Muscle of leg (tissue), 16 donors: ENCODE measurements at places on chromosomes 3 and 15. TPM values are rescaled to one million over a fixed set of nuclear protein-coding genes. Genes with fewer than 3 reads are reported as not detected.

DNA sequence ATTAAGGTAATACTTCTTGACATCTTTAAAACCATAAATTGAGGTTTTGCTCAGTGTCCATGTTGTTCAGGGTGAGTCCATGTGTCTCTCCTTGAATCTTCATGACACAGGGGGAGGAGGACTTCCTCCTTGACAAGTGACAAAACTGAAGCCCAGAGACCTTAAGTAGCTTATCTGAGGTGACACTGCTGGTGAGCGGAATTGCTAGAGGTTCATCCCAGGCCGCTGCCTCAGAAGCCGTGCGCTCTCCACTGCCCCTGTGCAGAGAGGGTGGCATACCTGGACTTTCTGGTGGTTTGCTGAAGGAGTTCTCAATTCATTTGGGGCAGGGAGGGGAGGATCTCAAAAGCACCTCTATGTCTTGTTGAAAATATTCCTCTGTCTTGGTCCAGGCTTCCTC is 23.2 kb upstream of the CCDC174 start:
- H3K27ac ChIP-seq, result no peak overlapping the region
- H3K4me1 ChIP-seq, result peaks cover 2% of the 10 kb centered on the region
- H3K36me3 ChIP-seq, result no peaks in the 10 kb centered on the region
- H3K4me3 ChIP-seq, result no peak overlapping the region
- DNase-seq, result no peak
- H3K27me3 ChIP-seq, result peaks cover 7% of the 10 kb centered on the region

GRCh38 chr15:29226436-29227208 is 43.0 kb downstream of the NSMCE3 start:
- no peak overlapping the region for H3K4me3 ChIP-seq
- no peaks in the 10 kb centered on the region for H3K36me3 ChIP-seq
- H3K27ac ChIP-seq, result no peak overlapping the region
- no peaks in the 10 kb centered on the region for H3K27me3 ChIP-seq
- no peak for DNase-seq

Gene CPNE9
- total RNA-seq, result 0.09 TPM

DNA sequence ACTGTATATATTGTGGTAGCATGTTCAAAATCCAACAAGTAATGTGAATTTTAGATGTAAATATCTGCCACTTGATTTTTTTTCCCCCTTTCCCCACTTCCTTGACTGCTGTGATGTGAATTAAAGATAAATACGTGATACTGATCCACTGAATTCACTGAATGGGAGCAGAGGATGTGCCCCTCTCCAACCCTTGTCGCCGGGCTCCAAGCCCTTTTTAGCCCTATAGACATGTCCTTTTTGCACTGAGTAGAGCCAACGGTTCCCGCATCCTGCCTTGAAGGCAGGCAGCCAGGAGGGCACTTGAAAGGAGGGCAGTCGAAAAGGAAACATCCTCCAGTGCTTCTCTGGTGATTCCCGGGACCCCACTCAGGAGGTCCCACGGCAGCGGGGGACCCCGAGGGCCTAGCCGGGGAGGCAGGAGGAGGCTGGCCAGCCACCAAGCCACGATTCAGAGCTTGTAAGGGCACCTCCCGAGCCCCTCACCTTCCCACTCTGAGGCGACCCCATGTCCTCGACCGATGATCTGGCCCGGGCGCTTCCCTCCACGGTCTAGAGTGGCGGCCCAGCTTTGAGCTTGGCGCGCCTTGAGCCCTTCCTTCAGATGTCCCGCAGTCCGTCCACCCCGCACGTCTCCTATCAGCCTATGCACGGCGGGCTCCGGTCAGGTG is 901 bp upstream of the MANF start:
- peak overlapping the region; percentile 98 for H3K27ac ChIP-seq
- peaks cover 29% of the 10 kb centered on the region for H3K36me3 ChIP-seq
- no peak for DNase-seq
- peak overlapping the region; percentile 98 for H3K4me3 ChIP-seq
- peaks cover 34% of the 10 kb centered on the region for H3K4me1 ChIP-seq

GRCh38 chr15:39589193-39589814 is 8.4 kb downstream of the THBS1 start:
- no peak for DNase-seq
- H3K27me3 ChIP-seq, result no peaks in the 10 kb centered on the region
- no peak overlapping the region for H3K4me3 ChIP-seq
- no peak overlapping the region for H3K27ac ChIP-seq

DNA sequence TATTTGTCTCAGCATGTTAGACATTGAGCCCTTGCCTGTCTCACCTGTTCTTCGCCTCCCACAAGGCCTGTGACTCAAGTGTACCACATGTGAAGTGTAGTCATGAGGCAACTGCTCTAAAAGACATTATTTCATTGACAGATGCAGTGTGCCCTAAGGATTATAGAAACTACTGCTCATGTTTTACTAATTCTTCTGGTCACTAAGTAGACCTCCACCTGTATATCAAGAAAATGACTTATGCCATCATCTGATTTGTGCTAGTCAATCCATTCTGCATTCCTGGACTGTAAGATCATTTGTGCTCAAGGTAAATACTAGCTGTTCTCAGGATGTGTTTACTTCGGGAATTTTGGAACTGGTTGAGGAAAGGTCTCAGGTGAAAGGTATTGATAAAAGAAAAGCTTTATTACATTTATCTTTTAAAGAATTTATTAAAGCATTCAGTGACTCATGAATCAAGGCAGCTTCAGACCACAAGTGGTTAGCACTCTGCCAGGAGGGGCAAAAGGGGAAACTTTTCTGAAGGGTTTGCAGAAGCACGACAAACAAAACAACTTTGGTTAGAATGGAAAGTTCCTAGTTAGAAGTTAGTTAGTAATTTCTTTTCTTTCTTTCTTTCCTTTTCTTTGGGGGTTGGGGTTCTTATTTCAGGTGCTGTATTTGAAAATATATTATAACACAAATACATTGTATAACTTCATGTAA is 465.3 kb upstream of the CBLB start:
- H3K27ac ChIP-seq, result no peak overlapping the region
- H3K27me3 ChIP-seq, result no peaks in the 10 kb centered on the region
- no peaks in the 10 kb centered on the region for H3K4me1 ChIP-seq
- DNase-seq, result no peak
- no peak overlapping the region for H3K4me3 ChIP-seq

DNA sequence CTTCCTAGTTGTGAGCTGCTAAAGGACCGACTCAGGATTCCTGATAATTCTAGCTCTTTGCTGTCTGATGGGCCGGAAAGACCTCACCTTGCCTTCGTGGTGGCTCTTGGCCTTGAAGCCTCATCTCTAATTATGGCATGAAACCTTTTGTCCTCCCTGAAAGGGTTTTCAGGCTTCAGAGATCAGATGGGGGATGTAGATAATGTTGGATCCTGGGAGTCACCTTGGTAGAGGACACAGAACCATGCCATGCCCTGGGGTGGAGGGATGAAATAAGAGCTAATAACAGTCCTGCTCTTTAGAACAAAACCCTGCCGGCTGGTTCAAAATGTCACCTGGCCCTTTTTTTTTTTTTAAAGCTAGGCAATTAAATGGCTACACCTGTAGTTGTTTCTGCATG is 50.8 kb upstream of the SYN2 start:
- no peak for DNase-seq
- no peak overlapping the region for H3K27ac ChIP-seq
- H3K4me1 ChIP-seq, result peaks cover 4% of the 10 kb centered on the region
- no peak overlapping the region for H3K4me3 ChIP-seq

- no peaks in the 10 kb centered on the region for H3K4me1 ChIP-seq
- no peak overlapping the region for H3K27ac ChIP-seq
- no peaks in the 10 kb centered on the region for H3K27me3 ChIP-seq
Measured at GRCh38 chr3:176190755-176191154, 1006.5 kb downstream of the TBL1XR1 start.

Gene MKRN2OS
- not detected for total RNA-seq

DNA sequence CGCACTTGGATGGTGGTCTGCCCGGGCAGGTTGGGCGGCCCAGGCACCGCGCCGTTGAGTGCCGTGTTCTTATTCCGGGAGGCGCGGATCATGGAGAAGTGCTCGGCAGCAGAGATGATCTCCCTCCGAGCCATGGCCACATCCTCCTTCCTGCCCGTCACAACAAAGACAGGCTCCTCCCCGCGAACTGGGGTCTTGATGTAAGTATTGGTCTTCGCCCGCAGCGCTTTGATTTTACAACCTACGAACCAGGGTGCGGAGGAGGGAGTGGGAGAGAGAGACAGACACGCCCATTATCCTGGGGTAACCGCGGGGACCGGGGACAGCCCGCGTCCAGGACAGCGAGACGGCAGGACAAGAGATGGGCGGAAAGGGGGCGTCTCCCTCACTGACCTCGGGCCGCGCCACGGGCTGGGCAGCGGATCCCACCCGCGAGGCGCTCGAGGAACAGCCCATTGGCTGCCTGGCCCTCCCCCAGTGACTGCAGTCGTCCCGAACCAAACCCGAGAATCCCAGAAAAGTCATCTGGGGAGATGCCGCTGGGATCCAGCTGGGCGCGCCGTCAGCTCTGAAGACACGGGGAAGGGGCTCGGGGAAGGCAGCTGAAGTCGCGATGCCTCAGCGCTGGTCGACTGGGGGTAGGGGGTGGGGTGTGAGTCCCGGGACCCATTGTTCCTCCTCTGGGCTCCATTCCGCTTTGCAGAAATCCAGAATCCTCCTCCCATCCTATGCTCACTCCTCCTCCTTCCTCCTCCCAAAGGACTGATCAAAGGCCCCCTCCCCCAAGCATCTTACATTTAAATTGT is 1.2 kb downstream of the MEX3B start:
- H3K36me3 ChIP-seq, result peaks cover 13% of the 10 kb centered on the region
- H3K4me1 ChIP-seq, result peaks cover 37% of the 10 kb centered on the region
- peak; percentile 91 for DNase-seq
- peak overlapping the region; percentile 95 for H3K27ac ChIP-seq
- H3K27me3 ChIP-seq, result no peaks in the 10 kb centered on the region

GRCh38 chr3:31043184-31043819 is 148.8 kb upstream of the GADL1 start:
- no peaks in the 10 kb centered on the region for H3K36me3 ChIP-seq
- no peaks in the 10 kb centered on the region for H3K27me3 ChIP-seq
- no peak overlapping the region for H3K27ac ChIP-seq
- DNase-seq, result no peak
- H3K4me1 ChIP-seq, result peaks cover 5% of the 10 kb centered on the region

DNA sequence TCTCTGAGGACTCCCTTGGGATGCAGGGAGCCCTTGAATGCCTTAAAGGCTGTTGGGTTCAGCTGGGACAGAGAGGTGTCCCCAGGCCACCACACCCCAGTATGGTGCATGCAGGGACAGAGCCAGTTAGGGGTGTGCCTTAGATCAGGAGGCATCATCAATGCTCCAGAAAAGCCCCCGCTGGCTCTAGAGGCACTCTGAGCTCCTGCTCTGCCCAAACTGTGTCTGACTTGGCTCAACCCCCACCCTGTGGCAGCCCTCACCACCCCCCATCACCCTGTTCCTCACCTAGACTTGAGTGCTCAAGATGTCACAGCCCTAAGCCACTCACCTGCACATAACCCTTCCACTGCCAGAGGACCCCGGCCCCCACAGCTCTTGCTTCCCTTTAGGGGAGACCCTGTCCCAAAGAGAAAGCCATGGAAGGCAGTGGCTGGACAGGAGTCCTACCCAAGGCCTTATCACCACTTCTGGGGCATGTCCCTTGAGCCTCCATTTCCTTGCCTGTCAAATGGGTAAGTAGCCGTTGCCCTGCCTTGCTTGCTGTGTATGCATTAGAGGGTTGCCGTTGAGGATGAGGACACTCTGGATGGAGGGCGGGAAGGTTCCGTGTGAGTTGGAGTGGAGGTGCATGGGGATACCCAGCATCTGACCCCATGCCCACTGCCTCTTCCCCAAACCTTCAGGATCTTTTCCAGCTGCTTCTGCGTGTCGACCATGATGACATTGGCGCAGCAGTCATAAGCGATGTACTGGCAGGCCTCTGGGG is 41.4 kb downstream of the ACSBG1 start:
- H3K36me3 ChIP-seq, result no peaks in the 10 kb centered on the region
- DNase-seq, result no peak
- H3K27me3 ChIP-seq, result no peaks in the 10 kb centered on the region
- H3K4me1 ChIP-seq, result no peaks in the 10 kb centered on the region
- H3K27ac ChIP-seq, result no peak overlapping the region

- H3K36me3 ChIP-seq, result no peaks in the 10 kb centered on the region
- H3K27me3 ChIP-seq, result no peaks in the 10 kb centered on the region
- peak; percentile 80 for DNase-seq
- H3K4me1 ChIP-seq, result no peaks in the 10 kb centered on the region
- H3K27ac ChIP-seq, result no peak overlapping the region
Measured at GRCh38 chr3:73868688-73869315, 244.1 kb upstream of the PDZRN3 start.

GRCh38 chr15:27665002-27665401 is 434.1 kb downstream of the OCA2 start:
- H3K4me1 ChIP-seq, result no peaks in the 10 kb centered on the region
- DNase-seq, result no peak

DNA sequence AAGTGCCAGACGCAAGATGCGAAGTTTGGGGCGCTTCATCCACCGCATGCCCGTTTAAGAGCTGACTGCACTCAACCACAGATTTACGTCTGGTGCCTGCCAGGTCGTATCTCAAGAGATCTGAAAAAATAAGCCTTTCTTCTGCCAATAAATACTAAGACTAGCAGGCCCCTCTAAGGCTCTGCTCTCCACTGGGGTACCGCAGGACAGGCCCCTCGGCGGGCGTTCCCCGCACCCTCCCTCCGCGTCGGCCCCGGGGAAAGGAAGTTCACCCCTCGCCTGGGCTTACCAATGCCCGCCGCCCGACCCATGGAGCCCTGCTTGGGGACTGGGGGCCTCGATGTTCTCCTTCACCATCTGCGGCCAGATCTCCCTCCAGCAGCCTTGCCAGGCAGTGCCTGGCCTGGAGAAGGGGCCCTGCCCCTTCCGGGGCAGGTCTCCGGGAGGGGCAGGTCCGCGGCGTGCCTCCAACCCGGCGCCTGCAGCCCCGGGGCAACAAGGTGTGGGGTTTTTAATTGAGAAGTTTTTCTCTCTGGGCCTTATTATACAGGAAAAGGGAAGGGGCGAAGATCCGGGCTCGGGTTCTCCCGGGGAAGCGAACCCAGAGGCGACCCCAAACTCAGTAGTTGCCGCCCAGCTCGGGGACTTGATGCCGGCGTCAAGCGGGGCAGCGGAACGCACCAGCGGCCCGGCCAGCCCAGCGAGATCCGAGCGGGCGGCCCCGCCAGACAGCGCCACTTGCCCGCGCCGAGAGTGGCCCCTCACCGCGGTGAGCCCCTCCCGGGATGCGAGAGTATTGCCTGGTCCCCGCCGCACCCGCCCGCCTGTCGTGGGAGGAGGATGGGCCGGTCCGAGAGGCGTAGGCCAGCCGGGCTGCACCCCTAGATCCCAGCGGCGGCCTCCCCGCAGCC is 735 bp downstream of the GOLGA8B start:
- peaks cover 32% of the 10 kb centered on the region for H3K4me1 ChIP-seq
- H3K4me3 ChIP-seq, result peak overlapping the region; percentile 53

GRCh38 chr3:5186858-5187155 is 700 bp upstream of the EDEM1 start:
- H3K36me3 ChIP-seq, result peaks cover 2% of the 10 kb centered on the region
- H3K27ac ChIP-seq, result peak overlapping the region; percentile 72
- peak overlapping the region; percentile 52 for H3K4me3 ChIP-seq
- peaks cover 10% of the 10 kb centered on the region for H3K4me1 ChIP-seq
- H3K27me3 ChIP-seq, result no peaks in the 10 kb centered on the region

DNA sequence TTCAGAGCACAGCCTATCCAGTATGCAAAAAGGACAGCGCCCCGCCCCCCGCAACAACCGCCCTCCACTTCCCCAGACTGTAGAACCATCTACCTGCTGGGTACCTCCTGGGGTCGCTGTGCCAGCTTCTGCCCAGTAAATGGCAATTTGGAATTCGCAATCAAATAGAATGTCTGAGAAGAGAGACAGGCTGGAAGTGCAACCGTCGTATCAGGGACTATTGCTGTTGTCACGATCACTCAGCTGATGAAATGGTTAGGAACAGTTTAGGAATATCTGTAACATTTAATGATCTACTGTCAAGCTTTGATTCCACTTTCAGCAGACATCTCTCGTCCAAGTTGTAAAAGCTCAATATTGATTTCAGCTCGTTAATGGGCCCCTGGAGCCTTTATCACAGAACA is 13.3 kb upstream of the PARL start:
- no peak overlapping the region for H3K27ac ChIP-seq
- peaks cover 7% of the 10 kb centered on the region for H3K27me3 ChIP-seq
- H3K4me3 ChIP-seq, result no peak overlapping the region
- H3K4me1 ChIP-seq, result no peaks in the 10 kb centered on the region
- H3K36me3 ChIP-seq, result no peaks in the 10 kb centered on the region
